ENCODE measurements at places on chromosomes 3 and 15. TPM values are rescaled to one million over a fixed set of nuclear protein-coding genes. Genes with fewer than 3 reads are reported as not detected.

GRCh38 chr3:126537116-126537729, 13.3 kb downstream of the CHST13 start:
- DNase-seq: no peak

The GPR160 gene
- polyA plus RNA-seq: 0.12 TPM

- no peak for DNase-seq
Measured at GRCh38 chr15:65310431-65311137, 6.1 kb downstream of the RNU5B-1 start.

DNA sequence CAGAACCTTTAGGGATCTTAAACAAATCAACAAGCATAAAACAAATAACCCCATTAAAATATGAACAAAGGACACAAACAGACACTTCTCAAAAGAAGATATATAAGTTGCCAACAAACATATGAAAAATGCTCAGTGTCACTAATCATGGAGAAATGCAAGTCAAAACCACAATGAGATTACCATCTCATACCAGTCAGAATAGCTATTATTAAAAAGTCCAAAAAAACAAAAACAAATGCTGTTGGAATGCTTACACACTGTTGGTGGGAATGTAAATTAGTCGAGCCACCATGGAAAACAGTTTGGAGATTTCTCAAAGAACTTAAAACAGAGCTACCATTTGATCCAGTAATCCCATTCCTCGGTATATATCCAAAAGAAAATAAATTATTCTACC, 423.6 kb downstream of the OTOL1 start:
- no peak for DNase-seq

- DNase-seq: no peak
Measured at GRCh38 chr15:42034628-42035434, 14.0 kb upstream of the PLA2G4E start.

The UBA5 gene
- polyA plus RNA-seq: 48.0 TPM

GRCh38 chr3:24454393-24454792, 40.3 kb downstream of the THRB start:
- DNase-seq: no peak

The STX19 gene
- 0.30 TPM for polyA plus RNA-seq

The OXTR gene
- polyA plus RNA-seq: 0.19 TPM

DNA sequence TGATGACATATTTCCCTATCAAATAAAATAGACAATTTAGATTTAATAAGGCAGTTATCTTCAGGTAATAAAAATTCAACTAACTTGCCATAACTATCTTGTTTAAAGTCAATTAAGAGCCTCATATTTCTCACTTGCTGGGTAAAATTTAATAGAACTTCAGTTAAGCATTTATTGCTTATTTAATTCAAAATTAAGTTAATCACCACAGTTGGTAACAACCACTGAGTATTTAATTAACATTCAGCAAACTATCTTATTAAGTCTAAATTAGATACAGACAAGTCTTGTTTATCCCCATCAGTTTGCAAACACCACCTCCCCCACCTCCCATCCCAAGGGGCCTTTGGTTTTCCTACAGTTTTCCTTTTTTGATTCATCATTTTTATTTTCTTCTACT, 14.7 kb downstream of the LPP start:
- no peak for DNase-seq

The DNASE1L3 gene
- polyA plus RNA-seq: 2.1 TPM

The CASR gene
- polyA plus RNA-seq: not detected

The LRRC2 gene
- 0.51 TPM for polyA plus RNA-seq

DNA sequence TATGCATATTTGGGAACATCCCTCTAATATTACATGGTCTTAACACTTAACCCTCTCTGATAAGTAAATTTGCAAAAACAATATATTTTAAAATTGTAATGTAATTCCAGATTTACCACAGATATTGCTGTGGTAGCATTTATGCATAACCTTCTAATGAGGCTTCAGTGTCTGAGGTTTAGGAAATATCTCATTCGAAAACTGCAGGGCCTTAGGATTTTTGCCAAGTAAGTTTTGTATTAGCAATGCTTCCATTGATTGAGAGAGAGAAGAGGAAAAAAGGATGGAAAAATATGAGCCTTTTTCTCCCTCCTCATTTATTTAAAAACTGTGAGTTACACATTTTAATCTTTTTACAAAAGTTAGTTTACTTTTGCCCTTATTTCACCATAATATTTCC, 294.6 kb downstream of the EPHA3 start:
- no peak for DNase-seq

The GOLGA8T gene
- polyA plus RNA-seq: not detected

GRCh38 chr3:190169877-190170276, 49.2 kb upstream of the P3H2 start:
- DNase-seq: no peak

- DNase-seq: peak; percentile 32
Measured at GRCh38 chr3:32249184-32249782, 10.8 kb downstream of the CMTM8 start.

The SHC4 gene
- 0.87 TPM for polyA plus RNA-seq

The GLT8D1 gene
- polyA plus RNA-seq: 54.0 TPM

The GUCA1C gene
- polyA plus RNA-seq: 0.26 TPM

The CLEC3B gene
- polyA plus RNA-seq: not detected

DNA sequence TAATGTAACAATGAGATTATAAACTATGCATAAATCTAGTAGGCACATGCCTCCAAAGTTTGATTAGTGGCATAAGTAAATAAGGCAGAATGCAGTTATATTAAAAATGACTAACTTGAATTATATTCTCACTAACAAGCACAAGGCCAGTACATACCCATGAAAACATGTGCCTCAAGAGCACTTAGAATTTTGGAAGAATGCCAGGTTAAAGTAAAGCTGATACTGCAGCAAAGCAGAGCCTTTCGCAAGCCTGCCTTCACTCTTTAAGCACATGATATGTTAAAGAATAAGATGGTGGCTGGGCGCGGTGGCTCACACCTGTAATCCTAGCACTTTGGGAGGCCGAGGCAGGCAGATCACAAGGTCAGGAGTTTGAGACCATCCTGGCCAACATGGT, 49.0 kb downstream of the KBTBD12 start:
- DNase-seq: no peak

DNA sequence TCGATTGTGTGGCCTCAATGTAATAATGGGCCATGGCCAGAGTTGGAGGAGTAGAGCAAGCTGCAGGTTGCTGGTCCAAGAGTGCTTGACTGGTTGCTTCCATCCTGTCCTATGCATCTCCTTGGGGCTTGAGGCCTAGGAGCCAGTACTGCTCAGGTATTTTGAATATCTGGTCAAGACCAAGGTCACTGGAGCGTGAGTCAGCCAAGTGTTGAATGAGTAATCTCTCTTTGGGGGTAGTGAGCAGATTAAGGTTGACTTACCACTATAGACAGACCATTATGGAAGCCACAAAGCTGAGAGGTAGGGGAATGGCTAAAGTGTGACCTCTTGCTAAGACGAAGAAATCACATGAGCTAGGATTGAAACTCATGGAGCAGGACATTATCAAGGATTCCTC, 9.4 kb upstream of the PARP6 start:
- no peak for DNase-seq

DNA sequence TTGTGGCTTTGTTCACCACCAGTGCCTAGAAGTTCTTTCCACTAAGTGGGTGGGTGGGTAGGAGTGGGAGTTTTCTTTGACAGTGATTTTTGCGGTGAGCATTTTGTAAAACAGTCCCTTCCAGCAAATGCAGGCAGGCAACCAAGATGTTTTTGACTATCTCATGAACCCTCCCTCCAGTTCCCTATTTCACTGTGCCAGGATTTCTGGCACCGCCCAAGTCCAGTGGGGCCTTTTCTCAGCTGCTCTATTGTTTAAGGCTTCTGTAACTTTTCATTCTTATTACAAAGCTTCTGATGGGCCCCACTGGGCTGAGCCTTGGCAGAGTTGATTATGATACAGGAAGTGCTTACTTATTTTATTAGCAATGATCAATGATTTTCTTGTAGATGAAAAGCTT, 236.0 kb downstream of the EDEM1 start:
- no peak for DNase-seq

GRCh38 chr3:55203006-55203405, 275.1 kb upstream of the LRTM1 start:
- no peak for DNase-seq

The ELL3 gene
- polyA plus RNA-seq: 10.6 TPM

DNA sequence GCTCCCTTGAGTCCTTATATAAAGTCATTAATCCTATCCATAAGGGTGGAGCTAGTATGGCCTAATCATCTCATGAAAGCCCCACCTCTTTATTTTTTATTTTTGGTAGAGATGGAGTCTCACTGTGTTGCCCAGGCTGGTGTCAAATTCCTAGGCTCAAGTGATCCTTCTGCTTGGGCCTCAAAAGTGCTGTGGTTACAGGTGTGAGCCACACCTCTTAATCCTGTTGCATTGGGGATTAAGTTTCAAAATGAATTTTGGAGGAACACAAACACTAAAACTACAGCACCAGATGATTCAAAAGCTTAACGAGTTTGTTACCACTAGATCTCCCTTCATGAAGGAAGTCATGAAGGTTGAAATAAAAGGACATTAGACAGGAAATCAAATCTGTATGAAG, 27.7 kb downstream of the RAB7A start:
- no peak for DNase-seq

The EBLN2 gene
- 2.9 TPM for polyA plus RNA-seq

GRCh38 chr3:73652896-73653295, 28.2 kb upstream of the PDZRN3 start:
- no peak for DNase-seq

DNA sequence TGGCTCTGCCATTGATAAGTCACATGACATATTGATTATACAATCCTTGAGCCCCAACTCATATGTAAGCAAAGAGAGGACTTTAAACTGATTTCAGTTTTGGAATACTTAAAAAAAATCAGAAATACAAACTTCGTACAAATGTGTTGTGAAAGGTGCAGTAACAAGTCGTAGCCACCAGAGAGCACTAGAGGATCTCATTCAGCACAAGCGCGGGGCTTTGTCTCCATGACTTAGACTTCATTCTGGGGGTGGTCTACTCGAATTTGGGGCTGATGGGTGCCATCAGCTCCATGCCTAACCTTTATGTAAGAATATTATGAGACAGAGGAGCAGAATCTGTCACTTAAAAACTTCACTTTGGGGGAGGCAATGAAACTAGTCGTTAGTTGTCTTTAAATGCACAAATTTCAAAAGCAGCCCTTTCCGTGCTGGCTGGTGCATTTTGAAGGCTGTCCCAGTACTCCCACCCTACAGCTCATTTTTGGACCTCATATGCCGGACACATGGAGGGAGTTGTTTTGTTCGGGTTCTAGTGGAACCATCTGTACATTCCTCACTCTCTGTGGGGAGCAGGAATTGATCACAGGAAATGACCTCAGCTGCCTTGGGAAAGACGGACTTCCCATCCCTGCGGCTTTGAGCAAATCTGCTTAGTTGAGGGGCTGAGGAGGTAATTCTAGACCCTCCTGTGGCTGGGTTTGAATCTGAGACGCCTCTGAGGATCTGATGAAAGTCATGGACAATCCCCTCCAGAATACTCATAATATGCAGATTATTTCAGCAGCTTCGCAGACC, 27.5 kb upstream of the MASP1 start:
- peak; percentile 7 for DNase-seq

The SNRPN gene
- 102 TPM for polyA plus RNA-seq

- DNase-seq: no peak
Measured at GRCh38 chr3:143170074-143170473, 50.5 kb downstream of the CHST2 start.

All from keratinocyte (primary cell).